ENCODE measurements at places on chromosomes 4 and X.

- DNase-seq: no peak
Observed at GRCh38 chr4:180937083-180937482, 1306.1 kb upstream of the TENM3 start.

DNA sequence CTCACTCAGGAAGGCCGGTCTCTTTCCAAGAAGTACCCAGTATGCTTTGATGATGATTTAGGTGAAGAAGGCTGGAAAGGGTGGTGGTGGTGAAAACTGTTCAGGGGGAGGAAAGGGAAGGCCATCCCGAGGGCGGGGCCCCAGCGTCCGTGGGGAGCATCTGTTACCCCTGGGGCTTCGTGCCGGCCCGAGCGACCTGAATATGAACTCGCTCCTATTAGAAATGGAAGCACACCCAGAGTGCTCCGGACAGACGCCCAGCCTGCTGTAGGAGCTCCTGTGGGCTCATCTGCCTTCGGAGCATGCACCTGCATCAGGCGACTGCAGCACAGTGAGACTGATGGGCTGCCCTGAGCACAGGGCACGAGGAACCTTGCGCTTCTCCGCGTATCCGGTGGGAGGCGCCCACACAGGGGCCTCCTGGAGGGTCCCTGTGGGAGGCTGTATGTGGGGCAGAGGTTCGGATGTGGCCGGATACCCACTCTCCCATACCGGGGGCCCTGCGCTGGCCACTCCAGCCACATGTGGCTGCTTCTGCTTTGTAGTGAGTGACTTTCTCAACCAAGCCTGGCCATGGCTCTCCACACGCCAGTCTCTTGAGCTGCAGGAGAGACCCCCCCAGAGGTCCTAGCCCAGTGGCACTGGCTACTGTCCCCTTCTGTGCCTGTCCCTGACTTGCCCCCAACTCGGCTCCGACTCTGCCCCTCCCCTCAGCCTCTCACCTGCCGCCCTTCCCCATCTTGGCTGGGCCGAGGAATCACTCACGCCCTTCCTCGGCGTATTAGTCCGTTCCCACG, 36.7 kb downstream of the FGFRL1 start:
- no peak for DNase-seq

- no peak for DNase-seq
Observed at GRCh38 chr4:150063128-150063527, 15.1 kb upstream of the DCLK2 start.

DNA sequence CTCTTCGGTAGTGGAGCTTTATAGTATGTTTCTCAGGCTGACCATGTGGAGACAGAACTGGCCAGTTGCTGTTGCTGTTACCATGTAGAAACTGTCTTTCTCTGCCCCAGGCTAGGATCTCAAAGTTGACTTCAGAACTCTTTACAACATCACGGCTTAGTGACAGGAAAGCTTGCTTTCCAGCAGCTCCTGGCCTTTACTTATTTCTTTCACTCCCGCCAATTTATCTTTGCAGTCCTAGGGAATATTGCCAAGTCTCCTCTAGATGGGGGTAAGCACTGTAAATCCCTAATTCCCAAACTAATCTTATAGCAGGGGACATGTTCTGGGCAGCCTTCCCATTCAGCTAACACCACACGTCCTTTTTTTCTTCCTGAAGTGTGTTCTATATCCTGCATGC, 631.6 kb downstream of the SPRY1 start:
- DNase-seq: no peak

- DNase-seq: no peak
Observed at GRCh38 chr4:185112104-185112503, 31.0 kb upstream of the SLC25A4 start.

GRCh38 chr4:46250997-46251396, 127.1 kb upstream of the GABRG1 start:
- DNase-seq: no peak

- DNase-seq: no peak
Observed at GRCh38 chr4:11724731-11725130, 296.0 kb upstream of the HS3ST1 start.

DNA sequence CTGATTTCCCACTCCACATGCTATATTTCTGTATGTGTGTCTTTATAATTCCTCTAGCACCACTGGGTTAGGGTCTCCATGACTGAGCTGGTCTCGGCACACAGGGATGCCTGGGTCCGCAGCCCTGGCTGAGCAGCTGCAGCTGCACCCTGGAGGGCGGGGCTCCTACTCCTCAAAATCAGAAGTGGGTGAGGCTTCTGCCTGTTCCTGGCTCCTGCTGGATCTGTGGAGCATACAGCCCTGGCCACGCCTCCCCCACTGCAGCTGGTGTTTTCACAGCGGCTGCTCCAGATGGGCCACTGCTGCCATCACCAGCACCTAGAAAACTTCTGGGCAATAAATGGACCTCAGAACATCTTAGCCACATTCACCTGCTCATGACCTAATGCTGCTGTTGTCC, 30.9 kb downstream of the SPCS3 start:
- no peak for DNase-seq

- no peak for DNase-seq
Observed at GRCh38 chrX:144627947-144628346, 619.4 kb upstream of the SPANXN1 start.

GRCh38 chr4:93183576-93183975, 645.0 kb upstream of the ATOH1 start:
- no peak for DNase-seq

GRCh38 chr4:113476800-113477199, 284.7 kb downstream of the CAMK2D start:
- no peak for DNase-seq

GRCh38 chr4:118279328-118279727, 73.5 kb downstream of the PRSS12 start:
- no peak for DNase-seq

GRCh38 chr4:153502584-153502983, 36.4 kb downstream of the TMEM131L start:
- DNase-seq: no peak

GRCh38 chr4:145852256-145852839, 86.3 kb downstream of the ZNF827 start:
- no peak for DNase-seq

DNA sequence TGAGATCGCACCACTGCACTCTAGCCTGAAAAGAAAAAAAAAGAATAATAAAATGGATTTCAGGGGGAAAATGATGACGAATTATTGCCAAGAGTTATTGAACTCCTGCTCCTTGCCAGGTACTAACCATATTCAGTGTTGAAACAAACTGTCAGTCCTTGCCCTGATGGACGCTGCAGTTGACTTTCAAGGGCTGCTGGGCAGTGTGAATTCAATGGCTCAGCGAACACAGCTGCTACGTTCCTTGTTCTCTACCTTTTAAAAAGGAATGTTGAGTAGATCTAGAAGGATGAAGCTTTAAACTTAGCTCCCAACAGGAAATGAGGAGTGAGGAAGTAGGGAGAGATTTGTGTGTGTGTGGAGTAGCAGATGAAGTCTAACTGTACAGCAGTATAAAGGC, 2.7 kb downstream of the LIMCH1 start:
- no peak for DNase-seq

DNA sequence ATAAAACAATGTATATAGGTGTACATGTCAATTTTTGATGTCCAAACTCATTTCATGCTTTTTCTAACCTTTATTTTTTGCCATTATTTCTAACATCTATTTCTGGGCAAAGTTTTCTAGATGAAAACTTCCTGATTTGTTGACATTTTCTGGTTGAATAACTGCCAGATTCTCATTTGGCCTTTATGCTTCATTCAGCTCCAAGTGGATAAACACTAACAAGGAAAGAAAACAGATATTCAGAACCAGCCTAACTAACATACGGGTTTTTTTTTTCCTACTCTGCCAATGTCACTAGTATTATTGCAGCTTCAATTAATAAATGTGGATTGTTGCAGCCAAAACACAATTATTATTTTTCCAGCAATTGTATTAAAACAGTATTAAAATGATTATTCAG, 50.9 kb upstream of the RAP1GDS1 start:
- DNase-seq: no peak

GRCh38 chrX:136856551-136856950, 24.0 kb downstream of the RBMX start:
- no peak for DNase-seq

GRCh38 chr4:91118597-91118996, 991.4 kb downstream of the CCSER1 start:
- no peak for DNase-seq
